ENCODE measurements at places on chromosomes 7 and 10.

GRCh38 chr7:76428868-76429805, 4.4 kb downstream of the ZP3 start:
- ATAC-seq, result peak; percentile 43

GRCh38 chr7:24871770-24872169, 108.2 kb downstream of the OSBPL3 start:
- ATAC-seq, result no peak

GRCh38 chr7:28767356-28767755, 190.8 kb downstream of the TRIL start:
- no peak for ATAC-seq

GRCh38 chr10:31757386-31757791, 171.2 kb downstream of the ARHGAP12 start:
- no peak for ATAC-seq

GRCh38 chr7:21966271-21966670, 20.6 kb upstream of the CDCA7L start:
- no peak for ATAC-seq
